ENCODE measurements at places on chromosomes 6 and 20.

DNA sequence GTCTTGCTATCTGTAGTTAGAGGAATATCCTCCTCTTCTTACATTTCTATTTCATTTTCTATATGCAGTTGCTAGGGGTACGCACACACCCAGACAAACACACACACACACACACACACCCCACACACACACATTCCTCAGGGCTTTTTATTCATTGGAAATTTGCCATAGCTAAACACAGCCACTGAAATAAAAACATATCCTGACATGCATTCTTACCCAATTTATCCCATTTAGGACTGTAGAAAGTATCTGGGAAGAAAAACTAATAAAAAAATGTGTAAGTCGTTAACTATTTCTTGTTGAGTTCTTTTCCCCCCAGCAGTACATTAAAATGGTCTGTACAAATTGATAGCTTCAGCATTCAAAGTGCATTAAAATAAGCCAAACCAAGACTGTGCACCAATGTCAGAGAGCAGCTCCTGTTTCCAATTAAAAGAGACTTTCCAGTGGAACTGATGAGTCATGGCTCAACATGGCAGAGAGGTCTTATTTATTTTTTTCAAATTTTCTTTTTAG, 357.9 kb upstream of the AGPAT4 start:
- DNase-seq = no peak

DNA sequence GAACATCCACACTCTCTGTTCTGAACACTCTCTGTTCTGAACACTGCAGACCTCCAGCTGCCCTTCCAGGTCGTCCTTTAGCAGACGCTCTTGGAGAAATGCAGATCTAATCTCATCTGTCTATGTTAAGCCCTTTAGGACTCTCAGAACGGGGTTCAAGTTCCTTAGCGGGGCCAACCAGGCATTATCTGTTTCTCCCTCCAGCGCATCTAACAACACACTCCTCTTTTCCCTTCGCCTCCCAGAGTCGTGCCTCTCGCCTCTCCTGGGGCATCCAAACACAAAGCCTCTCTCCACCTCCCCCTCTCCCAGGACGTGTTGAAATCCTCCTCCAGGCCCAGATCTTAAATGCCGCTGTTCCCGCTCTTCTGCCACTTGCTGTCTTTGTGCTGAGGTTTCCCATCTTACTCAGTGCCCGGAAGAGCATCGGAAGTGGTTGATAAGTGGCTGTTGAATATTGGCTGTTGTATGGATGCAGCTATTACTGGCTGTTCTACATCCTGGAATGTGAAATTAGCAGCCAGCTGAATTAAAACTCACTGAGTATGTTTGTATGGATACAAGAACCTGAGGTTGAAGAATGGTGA, 108.4 kb upstream of the GGTLC1 start:
- no peak for DNase-seq

- DNase-seq = no peak
Observed at GRCh38 chr6:151705993-151706733, 101.3 kb upstream of the ESR1 start.

DNA sequence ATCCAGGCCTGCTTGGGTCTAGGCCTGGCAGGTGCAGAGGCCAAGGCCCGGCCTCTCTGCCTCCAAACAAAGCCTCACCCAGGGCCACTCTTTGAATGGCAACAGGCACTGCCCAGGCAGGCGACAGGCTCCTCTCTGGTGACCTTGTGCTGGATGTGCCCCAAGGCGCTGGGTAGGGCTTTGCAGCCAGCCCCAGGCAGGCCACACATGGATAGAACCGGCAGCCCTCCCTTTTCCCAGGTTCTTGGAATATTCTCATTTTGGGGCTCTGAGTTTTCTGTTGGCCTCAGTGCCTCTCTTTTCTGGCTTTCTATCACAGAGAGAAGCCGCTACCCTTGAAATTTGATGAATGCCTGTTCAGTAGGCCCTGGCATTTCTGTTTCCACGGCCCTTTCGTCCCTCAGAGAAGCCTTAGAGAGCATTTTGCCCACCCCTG, 18.9 kb downstream of the PKIG start:
- no peak for DNase-seq

DNA sequence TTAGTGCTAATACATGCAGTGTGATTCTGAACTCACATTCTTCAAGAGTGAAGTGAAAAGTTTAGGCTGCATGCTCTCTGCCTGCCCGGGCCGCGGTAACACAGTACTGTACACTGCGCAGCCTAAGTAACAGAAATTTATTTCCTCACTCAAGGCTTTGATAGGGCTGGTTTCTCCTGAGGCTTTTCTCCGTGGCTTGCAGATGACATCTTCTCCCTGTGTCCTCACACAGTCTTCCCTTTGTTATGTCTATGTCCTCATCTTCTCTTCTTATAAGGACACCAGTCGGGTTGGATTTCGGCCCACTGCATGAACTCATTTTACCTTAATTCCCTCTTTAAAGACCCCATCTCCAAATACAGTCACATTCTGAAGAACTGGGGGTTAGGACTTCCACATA, 51.1 kb upstream of the TMEM170B start:
- DNase-seq = no peak

GRCh38 chr20:57663241-57663640, 43.0 kb upstream of the ZBP1 start:
- no peak for DNase-seq

DNA sequence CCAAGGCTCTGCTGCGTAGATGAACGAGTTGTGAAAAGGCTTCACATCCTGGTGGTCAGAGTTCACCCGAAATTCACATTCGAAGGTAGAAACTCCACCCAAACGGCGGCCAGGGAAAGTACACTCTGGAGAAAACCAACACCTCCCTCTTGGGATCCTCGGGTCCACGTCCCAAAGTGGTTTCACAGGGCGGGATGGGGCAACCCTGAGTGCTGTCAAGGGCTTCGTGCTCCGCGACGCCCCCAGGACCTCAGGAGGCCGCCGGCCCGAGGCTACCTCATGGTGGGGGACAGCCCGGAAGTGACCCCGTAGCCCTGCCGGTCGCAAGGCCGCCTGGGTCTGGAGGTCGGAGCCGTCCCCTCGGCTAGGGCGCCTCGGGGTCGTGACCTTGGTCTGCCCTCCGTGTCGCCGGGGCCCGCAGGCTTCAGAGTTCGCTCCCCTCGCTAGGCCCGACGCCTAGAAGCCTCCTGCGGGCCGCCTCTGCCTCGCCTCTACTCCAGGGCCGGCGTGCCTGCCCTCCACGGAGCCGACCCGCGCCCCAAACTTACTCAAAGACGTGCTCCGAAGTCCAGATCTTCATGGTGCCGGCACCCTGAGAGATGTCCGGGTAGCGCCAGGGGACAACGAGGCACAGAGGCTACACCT, at the start of gene PRELID3B:
Gene PRELID3B (minus strand): TSS at position 636 of the 645 bp plus-strand sequence. CDS start 56 bp downstream, at position 580.
- no peak for DNase-seq

GRCh38 chr20:20761301-20761700, 48.9 kb upstream of the RALGAPA2 start:
- DNase-seq = no peak

DNA sequence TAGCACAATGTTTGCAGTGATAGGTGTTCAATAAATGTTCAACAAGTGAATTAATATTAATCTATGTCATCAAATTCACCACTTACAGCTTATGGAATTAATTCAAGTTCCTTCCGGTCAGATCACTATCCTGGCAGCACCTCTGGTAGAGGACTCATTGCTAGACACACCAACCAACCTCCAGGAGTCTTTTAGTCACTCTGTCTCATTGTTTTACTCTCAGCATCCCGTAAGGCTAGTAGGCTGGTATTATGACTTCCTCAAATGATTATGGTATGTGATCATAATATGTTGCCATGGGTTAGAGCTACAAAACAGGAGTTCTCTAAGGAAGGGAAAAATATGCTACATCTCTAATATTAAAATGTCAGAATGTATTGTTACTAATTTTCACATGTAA, 21.7 kb upstream of the MMS22L start:
- no peak for DNase-seq

- DNase-seq = peak; percentile 12
Observed at GRCh38 chr20:561437-562231, 18.0 kb upstream of the CSNK2A1 start.

- no peak for DNase-seq
Observed at GRCh38 chr6:158813032-158813431, 6.1 kb downstream of the EZR start.

- no peak for DNase-seq
Observed at GRCh38 chr6:34227761-34228421, 8.8 kb upstream of the HMGA1 start.

- no peak for DNase-seq
Observed at GRCh38 chr20:48049641-48050040, 264.4 kb upstream of the SULF2 start.
